Jurkat, Clone E6-1 (cell line): ENCODE measurements at places on chromosomes 2 and 18.
A peak's percentile ranks its signal among the peaks of the same experiment; 100 is the strongest.

DNA sequence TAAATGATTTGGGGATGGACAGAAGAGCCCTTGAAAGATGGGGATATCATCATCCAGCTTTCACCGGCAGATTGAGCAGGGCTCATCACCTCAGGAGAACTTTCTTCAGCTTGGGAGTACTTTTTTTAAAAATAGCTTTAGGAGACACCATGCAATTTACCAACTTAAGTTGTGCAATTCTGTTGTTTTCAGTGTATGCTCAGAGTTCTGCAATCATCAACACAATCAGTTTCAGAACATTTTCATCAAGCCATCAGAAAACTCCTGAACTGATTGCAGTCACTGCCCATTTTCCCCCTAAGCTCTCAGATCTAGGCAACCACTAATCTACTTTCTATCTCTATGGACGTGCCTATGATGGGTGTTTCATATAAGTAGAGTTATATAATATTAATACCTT is 117.7 kb downstream of the CRIM1 start:
- no peak for DNase-seq

DNA sequence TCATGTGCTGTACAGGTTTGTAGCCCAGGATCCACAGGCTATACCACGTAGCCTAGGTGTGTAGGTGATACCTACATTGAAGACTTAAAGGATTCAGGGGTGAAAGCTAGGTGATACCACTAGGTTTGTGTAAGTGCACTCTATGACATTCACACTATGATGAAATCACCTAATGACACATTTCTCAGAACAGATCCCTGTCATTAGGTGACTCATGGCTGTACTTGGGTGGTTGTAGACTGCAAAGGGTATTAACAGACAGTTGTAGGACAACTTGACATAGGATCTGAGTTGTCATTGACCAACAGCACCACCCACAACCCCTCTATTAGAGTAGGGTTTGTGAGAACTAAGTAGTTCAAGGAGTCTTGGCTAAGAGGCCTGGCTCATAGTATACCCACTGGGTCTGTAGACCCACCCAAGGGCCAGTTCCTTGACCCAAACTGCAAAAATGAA is 27.7 kb upstream of the SMCHD1 start:
- no peak for DNase-seq

- no peak for DNase-seq
These were observed 72.2 kb downstream of the COX7A2L start for GRCh38 chr2:42288811-42289210.

GRCh38 chr2:128307595-128307994 is 11.1 kb downstream of the HS6ST1 start:
- no peak for DNase-seq

- DNase-seq, result no peak
These were observed 27.1 kb upstream of the SPTBN1 start for GRCh38 chr2:54429054-54429453.

DNA sequence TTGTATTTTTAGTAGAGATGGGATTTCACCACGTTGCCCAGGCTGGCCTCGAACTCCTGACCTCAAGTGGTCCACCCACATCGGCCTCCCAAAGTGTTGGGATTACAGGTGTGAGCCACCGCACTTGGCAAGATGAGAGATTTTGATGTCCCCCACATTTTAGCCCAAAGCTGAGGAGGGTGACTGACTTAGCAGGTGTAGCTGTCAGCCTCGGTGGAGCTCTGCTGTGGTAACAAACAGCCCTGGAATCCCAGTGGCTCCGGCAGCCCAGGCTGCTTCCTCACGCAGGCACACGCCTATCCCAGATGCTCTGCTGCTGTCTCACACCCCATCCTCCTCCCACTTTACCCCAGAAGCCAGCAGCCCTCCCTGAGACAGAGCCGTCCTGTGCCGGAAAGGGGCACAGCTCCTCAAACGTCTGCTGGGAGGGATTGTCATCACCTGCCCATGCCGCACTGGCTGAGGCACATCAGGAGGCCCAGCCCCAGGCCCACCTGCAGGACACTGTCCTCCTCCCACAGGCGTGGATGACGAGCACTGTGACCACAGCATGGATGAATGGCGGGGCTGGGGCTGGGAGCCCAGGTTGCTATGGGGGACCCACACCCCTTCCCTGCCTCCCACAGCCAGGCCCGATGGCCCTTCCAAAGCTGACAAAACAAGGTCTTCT is 10.6 kb upstream of the BOK start:
- no peak for DNase-seq

GRCh38 chr2:100110614-100111000 is 31.8 kb downstream of the AFF3 start:
- DNase-seq, result no peak

DNA sequence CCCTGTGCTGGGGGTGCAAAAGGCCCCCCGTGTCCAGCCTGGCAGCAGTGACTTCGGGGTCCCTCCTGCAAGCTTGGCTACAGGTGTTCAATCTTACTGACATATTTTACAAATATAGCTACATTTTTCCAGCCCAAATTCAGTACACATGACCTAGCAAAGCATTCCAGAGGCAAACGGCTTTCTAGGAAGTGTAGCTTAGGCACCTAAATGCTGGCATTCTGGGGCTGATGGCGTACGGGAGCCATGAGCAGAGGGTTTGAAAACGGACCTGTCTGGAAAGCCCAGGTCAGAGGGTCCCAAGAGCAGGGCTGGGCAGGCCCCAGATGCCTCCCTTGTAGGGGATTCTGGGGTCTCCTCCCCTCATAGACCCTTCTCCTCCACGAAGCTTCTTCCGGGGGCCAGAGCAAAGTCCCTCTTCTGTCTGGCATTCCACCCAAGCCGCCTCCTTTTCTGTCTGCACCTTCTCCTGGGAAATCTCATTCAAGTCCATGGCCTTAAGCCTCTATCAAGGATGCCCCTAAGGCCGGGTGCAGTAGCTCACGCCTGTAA is 63.3 kb upstream of the ASAP2 start:
- DNase-seq, result no peak

GRCh38 chr2:190809876-190810525 is 70.6 kb upstream of the GLS start:
- DNase-seq, result no peak

DNA sequence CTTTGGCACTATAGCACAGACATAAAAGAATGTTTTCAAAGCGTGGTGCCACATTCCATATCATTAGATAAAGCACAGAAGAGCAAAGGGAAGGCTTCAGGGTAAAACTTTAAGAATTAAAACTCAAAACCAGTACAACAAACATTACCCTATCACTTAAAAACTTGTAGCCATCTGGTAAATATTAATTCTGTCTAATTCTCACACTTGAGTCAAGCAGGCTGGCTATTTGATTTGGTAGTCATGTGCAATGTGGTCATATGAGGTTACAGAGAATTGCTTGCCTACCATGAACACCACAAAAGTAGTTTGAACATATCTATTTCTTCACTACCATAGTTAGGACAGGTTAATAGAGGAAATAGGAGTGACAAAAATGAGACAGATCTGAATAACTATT is 244.9 kb downstream of the IRS1 start:
- DNase-seq, result no peak

- no peak for DNase-seq
These were observed 927.3 kb upstream of the CDH2 start for GRCh38 chr18:29104227-29104626.

DNA sequence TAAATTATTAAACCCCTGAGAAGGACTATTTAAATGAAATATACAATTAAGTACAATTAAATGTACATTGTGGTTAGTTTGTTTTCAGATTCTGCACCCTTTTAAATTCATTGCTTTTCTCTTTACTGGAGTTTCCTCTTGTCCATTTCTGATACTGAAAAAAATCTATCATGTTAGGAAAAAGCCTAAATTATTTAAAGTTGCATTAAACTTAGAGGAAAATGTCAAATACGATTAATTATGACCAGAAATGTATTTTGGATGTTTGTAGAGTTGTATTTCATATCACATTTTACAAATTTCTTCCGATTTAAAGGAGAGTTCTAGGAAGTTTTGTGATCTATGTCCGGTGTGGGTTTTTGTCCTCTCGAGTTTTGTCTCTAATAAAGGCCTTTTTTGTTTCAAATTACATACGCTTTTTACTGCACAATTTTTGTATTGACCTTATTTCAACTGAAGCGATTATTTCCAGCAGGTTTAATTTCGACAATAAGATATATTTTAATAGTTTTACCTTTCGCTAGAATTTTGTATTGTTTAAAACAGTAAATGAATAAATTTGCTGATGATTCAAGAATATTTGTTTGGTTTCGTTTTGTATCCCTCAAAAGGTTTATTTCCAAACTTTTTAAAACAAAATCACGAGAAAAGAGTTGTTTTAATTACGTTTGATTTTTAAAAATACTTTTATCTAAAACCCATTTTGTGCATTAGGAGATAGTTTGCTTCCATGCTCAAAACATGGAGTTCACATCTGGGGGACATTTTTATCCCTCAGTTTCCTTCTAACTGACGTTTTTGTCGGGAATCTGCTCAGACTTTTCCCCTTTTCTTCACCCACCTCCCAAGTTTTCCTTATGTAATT is 3.3 kb upstream of the SATB2 start:
- DNase-seq, result no peak

- peak; percentile 24 for DNase-seq
These were observed 92.5 kb upstream of the MAP2 start for GRCh38 chr2:209331291-209331844.

- no peak for DNase-seq
These were observed 25.1 kb upstream of the CAB39 start for GRCh38 chr2:230687498-230687897.

DNA sequence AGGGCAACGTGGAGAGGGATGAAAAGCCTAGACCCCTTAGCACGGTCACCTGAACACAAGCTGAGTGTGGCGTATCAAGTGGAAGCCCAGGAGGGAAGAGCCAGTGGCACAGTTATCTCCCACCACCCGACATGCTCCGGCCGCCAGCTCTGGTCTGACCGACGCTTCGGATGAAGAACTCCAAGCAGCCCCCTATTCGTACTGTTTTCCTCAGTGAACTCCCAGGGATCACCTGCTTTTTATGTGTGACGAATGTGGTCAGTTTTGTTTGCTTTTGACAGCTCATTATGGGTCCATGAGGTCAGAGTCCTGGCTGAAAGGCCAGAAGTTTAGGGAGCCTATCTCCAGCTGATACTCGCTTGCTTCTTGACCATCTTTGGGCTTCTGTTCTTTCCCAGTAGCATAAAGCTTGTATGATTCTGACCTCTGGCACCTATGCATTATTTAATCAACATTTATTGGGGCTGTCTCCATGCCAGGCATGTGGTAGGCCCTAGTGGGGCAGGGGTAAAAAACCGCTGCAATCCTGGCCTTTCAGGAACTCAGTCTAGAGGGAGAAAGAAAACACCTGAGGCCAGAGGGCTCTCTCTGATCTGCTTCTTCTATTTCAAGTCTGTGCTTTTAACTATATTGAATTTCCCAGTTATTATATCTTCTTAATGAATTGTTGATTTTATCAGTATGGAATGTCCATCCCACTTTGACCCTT is 33.0 kb upstream of the MRPL33 start:
- DNase-seq, result no peak

GRCh38 chr2:120530781-120531180 is 184.8 kb downstream of the INHBB start:
- DNase-seq, result no peak

- DNase-seq, result no peak
These were observed 31.0 kb downstream of the EIF2AK3 start for GRCh38 chr2:88596141-88596830.

- DNase-seq, result peak; percentile 27
These were observed 61.2 kb downstream of the BOD1L2 start for GRCh38 chr18:57208047-57208446.

- no peak for DNase-seq
These were observed 57.8 kb upstream of the HAAO start for GRCh38 chr2:42850016-42850805.

- no peak for DNase-seq
These were observed 16.2 kb upstream of the LRATD1 start for GRCh38 chr2:14616342-14616741.

GRCh38 chr2:84026818-84027217 is 432.3 kb downstream of the SUCLG1 start:
- DNase-seq, result no peak

- DNase-seq, result no peak
These were observed 19.4 kb downstream of the TMEM87B start for GRCh38 chr2:112074506-112074905.

DNA sequence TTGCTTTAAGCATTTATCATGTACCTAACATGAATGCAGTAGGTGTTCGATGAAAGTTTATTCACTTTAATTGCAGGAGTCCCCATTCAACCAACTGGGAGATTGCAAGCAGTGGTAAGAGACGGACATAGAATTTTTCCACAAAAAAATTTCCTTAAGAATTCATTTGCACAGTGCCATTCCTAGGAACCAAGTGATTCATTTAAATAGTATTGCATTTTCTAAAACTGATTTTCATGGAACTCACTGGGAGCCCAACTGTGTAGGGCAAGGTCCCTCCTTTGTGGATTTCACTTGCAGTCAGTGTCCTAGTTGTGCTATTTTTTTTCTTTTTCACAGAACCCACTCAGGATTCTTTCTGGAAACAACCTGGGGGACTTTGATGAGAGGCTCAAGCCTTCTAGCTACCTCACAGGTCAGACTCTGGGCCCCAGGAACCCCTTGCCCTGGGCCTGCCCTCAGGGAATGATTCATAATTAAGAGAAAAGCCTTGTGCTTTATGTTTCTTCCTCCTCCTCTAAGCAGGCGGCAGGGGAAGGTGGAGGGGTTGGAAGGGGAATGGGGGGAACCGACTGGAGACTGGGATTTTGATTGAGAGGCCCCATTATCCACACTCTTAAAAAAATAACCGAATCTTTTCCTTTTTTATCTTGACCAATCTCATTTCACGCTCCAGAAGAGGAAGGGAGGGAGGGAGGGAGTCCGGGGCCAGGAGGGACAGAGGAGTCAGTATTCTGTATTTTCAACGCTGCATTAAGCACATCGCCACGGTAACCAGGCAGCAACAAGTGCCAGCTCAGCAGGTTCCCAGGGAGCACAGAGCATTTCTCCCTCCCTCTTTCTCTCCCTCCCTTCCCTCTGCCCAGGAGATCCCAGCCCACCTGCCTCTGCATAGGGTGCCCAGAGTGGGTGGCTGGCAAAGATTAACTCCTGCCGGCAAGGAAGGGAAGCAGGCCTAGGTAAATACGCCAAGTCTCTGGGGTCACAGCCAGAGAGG is 51.8 kb downstream of the PSD4 start:
- DNase-seq, result no peak

DNA sequence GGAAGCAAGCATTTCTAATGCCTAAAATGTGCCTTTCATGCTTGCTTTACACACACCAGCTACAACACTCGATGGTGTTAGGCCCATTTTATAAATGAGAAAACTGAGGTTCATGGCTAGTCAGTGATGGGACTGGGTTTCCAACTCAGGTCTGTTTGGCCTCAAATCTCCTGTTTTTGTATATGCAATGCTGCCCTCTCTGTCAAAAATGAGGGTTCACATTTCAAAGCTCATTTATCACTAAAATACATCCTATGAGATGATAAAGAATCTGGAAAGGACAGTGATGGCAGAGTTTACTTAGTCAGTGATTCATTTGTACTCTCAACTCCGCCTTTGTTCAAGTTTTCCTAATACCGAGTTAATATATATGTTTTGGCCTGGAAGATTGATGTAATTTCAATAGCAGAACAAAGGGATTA is 92.3 kb downstream of the KCTD1 start:
- no peak for DNase-seq

- DNase-seq, result no peak
These were observed 21.0 kb upstream of the PAX3 start for GRCh38 chr2:222319586-222320435.

GRCh38 chr2:5007596-5007995 is 684.6 kb upstream of the SOX11 start:
- no peak for DNase-seq

GRCh38 chr2:9797681-9798556 is 45.4 kb upstream of the TAF1B start:
- DNase-seq, result no peak
